ENCODE measurements at places on chromosomes 4 and X.

DNA sequence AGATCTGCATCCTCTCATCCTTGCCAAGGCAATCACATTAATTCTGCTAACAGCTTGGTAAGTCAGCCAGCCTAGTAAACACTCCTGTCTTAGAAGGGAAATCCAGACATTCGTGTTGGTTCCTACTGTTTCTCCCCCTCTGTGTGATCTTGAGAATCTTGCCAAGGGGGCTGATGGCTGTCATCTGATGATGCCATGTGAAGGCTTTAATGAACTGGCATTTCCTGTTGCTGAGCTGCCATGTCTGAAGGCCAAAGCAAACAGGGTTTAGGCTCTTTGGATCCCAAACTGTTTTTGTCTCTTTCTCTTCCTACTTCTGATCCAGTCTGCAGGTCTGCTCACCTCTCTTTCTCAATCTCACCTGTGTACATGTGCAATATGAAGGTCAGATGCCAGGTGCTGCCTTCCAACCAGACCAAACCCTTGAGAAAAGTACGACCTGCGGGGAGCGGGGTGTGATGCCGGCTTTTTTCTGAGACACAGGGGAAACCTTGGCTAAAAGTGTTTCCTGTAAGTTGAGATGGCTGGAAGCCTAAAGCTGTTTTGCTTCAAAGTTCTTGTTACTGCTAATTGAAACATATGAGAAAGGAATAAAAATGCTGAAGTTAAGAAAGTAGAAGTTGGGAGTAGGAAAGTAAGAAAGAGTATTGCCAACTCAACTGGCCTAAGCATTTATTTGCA is 532.9 kb downstream of the ANKRD50 start:
- DNase-seq: no peak

GRCh38 chr4:140250989-140251552 is 97.1 kb upstream of the MAML3 start:
- DNase-seq: no peak

DNA sequence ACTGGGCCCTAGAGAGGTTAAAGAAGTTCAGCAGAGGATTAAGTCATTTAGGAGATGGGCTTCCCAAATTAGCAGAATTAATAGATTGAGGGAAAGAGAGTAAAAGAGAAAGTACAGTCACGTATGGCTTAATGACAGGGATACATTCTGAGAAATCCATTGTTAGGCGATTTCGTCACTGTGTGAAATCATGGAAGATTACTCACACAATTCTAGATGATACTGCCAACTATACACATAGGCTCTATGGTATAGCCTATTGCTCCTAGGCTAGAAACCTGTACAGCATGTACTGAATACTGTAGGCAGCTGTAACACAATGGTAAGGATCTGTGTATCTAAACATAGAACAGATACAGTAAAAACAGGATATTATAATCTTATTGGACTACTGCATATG is 180.6 kb downstream of the RNF150 start:
- no peak for DNase-seq

DNA sequence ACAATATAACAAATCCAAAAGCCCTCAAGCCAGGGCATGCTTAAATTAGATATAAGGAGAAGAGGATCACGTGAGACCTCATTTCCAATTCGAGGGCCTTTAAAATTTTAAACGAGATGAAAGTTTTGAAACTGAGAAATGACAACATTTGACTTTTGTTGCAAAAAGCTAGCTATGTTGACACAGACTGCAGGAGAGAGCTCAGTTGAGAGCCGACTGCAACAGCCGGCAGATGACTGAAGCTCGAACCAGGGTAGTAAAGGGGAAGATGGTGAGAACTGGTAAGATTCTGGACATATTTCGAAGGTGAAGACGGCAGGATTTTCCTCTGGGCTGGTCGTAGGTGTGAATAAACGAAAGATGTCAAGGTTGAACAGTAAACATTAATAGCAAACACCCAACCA is 773 bp downstream of the PRMT9 start:
- no peak for DNase-seq

DNA sequence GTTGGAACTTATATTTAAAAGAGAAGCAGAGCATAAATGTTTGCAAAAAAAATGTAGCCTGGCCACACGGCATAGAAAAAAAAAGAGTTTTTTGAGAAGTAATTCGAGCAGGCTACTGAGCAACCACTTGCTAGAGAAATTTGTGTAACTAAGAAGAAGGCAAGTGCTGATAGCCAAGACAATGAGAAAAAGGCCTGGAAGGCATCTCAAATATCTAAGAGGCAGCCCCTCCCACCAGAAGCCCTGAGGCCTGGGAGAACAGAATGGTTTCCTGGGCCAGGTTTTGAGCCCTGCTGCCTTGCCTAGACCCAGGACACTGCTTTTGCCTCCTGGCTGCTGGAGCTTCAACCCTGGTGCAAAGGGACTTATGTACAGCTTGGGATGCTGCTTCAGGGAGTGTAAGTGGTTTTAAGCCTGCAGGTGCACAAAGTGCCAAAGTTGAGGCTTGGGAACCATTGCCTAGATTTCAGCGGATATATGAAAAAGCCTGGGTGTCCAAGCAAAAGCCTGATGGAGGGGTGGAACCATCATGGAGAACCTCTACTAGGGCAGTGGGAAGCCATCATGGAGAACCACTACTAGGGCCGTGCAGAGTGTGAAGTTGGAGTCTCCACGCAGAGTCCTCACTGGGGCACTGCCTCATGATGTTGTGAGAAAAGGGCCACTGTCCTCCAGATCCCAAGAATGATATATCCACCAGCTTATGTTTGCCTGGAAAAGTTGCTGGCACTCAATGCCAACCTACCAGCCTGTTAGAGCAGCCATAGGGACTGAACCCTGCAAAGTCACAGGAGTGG is 9.7 kb downstream of the TECRL start:
- no peak for DNase-seq

DNA sequence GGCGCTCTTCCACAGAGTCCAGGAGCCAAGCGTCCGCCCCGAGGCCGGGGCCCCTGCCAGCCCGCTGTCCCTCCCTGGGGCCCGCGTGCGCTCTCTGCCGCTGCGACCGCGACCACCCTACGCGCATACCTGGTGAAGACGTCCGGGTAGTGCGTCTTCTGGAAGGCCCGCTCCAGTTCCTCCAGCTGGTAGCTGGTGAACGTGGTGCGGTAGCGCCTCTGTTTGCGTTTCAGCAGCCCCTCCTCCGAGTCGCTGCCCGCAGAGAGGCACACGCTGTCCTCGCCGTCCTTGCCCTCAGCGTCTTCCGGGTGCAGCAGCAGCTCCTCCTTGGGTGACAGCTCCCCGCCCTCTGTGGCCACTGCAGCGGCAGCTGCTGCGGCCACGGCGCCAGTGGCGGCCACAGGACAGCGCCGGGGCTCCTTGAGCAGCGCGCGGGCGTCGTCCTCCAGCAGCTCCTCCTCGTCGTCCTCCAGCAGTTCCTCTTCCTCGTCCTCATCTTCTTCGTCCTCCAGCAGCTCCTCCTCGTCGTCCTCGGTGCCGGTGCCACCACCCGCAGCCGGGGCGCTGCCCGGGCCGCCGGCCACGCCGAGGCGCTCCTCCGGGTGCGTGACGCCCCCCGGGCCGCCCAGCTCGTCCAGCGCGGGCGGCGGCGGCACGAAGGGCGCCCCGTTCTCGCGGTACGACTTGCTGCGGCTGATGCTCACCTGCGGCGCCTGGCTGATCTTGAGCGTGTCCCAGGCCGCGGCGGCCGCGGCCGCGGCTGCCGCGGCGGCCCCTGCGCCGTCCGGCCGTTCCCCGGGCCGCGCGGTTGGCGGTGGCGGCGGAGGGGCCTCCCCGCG is 2.8 kb downstream of the ARX start:
- DNase-seq: no peak

DNA sequence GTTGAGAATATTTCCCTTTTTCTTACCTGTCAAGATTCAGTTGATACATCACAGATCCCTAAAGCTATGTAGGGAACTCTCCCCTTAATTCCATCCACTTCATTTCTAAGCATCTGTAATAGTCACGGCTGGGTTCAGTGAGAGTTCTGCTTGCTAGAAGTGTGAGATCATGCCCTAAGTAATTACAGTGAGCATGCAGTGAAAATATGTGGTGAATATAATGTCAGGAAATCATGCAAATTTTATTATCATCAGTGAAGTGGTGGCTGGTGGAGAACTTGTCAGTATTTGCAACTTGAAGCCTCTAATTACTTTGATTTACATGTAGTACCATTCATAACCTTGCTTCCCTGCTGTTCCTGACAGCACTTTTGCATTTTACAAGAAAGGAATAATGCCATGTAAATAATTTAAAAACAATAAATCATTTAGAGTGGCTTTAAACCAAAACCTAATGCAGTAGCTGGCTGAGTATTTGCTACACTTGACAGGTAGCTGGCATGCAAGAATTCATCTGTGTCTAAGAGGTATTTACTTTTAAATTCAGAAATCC is 28.3 kb upstream of the CFAP299 start:
- no peak for DNase-seq

DNA sequence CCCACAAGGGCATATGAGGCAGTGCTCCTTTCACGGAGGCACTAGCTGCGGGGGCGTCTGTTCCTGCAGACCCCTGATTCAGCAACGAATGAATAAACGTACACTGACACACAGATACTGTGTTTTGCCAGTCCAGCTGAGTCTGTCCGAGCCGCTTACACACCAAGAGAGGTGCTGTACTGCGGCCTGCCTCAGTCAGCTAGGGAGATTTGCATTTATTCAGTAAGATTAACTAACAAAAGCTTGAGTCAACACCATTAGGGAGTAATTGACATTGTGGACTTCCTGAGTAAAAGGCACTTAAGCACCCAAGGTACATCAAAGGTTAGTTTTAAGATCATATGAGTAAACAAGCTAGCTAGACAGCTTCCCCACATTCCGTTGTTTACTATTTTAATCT is 31.0 kb upstream of the BEX4 start:
- DNase-seq: no peak

DNA sequence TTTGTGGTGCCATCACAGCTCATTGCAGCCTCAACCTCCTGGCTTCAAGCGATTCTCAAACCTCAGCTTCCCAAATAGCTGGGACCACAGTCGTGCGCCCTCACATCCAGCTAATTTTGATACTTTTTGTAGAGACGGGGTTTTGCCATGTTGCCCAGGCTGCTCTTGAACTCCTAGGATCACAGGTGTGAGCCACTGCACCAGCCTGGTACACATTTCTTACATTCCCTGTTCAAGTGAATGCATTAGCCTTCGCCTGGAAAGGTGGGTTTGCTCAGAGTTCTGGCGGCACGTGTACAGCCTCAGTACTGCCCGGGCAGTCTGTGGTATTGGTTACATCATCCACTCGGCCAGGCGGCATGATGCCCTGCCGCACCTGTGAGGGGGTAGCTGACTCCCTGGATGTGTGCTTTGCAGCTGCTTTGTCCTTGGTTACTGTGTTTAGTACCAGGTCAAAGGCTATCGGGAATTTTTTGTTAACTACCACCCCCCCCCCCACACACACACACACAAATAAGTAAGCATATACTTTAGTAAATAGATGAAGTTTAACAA is 57.1 kb downstream of the TNIP2 start:
- DNase-seq: no peak

DNA sequence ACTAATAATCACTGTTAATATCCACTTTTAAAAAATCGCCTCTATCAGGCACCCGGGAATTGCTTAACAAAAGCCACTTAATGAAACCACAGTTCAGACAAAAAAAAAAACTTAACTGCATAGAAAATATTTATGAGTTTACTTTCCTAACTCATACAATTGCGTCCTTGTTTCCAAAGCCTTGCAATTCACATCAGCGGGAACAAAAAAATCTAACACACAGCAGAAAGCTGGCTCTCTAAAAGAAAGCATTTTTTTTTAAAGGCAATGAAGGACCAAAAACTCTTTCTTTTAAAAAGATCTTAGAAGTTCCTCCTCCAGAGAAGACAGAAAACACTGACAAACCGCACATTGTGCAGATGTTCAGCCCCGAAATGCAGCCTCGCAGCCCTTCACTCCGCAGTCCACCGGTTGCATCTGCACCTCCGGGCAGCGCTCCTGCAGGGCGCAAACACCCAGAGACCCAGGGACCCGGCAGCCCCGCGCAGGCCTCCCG is 812 bp downstream of the FAT1 start:
- DNase-seq: no peak

- DNase-seq: no peak
Measured at GRCh38 chr4:77360451-77360850, 203.4 kb downstream of the CCNG2 start.

GRCh38 chr4:633406-633805 is 8.0 kb downstream of the PDE6B start:
- DNase-seq: no peak

GRCh38 chr4:149247164-149247563 is 568.5 kb downstream of the IQCM start:
- no peak for DNase-seq

GRCh38 chrX:47933946-47934345 is 69.8 kb downstream of the ZNF182 start:
- no peak for DNase-seq

DNA sequence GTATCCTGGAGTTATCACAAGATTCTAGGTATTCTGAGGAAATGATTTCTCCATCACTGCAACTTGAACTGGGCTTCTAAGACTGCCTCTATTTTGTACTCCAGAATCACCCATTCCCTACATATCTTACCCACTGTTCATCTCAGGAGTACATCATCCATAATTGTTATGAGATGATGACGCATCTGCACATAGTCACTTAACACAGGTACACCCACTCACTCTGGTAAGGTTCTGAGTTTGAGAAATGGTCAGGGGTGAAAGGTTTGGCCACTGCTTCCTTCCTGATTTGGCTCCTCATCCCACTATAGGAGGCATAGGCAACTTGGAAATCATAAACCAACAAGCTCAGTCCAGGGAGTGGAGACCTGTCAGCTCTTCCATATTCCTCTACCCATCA is 143.9 kb downstream of the GLRA2 start:
- no peak for DNase-seq

DNA sequence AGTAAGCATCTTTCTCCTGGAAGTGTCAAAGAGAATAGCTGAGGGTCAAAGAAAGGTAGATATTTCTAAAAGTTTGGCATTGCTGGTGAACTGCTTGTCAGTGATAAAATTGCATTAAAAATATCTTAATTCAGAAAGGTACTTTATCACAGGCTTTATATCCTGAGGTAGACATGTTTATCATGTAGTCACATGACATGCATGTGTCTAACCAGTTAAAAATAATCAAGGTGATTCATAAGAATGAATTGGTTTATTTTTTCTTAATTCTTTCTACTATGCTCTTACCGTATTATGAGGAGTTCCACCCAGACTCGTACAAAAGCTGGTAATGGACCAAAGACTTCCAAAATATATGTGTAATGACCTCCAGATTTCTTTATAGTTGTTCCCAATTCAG is 6.1 kb downstream of the SLC7A11 start:
- DNase-seq: no peak
